ENCODE measurements at places on chromosomes 11 and 22.
A peak's percentile ranks its signal among the peaks of the same experiment; 100 is the strongest.

GRCh38 chr11:95659088-95659487 lies 130.5 kb downstream of the FAM76B start:
- DNase-seq, result no peak

DNA sequence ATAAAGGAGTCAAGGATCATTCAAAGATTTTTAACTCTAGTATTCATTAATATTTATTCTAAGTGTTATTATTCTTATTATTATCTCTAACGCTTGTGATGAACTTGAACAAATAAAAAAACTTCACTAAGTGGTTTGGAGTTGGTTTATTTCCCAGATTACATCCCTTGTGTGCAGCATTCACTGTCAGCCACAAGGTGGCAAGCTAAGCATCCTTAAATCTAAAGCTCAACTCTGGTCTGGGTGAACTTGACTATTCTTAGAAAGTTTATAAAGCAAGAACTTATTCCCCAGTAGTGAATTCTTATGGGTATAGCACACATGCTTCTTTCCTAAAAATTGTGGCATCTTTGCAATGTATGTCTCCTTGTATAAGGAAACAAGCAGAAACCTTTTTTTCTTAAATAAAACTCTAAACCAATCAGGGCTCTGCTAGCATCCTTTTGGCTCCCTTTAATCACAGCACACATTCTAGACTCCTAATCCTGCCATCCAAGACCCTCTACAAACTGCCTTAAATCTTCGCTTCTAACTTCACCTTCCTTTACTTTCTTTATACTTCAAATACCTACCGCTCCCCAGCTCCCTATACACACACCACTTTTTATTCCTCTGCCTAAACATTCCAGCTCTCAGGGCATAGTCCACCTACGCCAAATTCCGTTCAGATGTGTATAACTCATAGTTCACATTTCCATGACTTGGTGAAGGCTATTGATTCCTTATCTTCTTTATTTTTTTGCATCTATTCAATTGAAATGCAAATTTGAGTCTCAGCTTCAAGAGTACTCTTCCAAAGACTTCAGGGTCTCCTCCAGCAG lies 1068.8 kb downstream of the DLG2 start:
- peak; percentile 72 for DNase-seq

GRCh38 chr22:39253435-39254070 lies 8.8 kb upstream of the PDGFB start:
- peak; percentile 52 for DNase-seq

GRCh38 chr11:48101958-48102357 lies 114.7 kb upstream of the OR4B1 start:
- no peak for DNase-seq

DNA sequence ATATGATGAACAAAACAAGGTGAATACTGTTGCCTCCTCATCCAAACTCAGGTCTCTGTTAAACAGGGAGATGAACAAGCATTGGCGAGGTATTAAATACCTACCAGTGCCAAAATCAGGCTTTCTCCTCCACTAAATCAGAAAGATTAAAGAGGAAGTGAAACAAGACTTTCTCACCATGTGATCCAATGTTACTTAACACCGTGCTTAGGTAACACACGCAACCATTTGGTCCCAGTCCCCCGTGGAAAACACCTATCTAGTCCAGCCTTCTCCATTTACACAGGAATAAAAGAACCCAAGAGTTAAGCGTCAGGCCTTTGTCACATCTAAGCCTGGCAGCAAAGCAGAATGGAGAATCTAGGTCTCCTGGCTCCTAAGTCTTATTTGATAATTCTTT lies 34.5 kb downstream of the TENM4 start:
- no peak for DNase-seq

DNA sequence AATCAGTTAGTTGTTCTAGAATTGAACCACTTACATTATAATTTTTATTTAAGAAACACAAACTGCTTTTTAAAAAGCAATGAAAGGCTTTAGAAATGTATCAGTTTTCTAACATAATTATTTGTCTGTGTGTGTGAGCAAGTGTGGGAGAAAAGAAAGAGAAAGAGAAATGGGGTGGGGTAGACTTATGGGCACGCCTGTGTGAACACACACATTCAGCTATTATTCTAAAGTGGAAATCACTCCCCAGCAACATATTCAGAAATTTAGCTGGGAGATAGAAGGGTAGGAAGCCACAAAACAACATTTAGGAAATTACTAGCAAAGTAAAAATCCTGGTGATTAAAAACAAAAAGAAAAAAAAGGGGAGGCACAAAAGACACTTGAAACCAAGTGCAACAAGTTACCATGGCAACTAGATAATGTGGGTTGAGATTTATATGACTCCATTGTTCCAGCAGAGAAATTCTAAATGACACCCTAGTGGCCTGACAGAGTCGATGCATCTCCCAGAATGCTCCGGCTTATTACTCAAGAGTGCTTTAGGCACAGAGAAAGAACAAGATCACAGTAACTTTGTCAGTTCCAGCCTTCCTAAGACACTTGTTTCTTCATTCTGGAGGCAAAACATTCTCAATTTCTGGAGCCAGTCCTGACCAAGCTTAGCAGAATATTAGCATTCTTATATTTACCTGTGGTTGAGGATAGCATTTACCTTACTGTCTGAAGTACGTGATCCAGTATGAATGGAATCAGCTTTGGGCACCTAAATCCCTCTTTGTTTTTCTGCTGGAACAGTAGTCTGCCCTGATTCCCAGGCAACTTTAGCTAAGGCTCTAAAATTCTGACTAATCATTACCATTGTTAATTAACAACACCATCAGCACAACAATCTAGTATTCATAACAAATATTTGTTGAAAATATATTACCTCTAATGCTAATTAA lies 444.4 kb downstream of the DLG2 start:
- DNase-seq, result peak; percentile 63

DNA sequence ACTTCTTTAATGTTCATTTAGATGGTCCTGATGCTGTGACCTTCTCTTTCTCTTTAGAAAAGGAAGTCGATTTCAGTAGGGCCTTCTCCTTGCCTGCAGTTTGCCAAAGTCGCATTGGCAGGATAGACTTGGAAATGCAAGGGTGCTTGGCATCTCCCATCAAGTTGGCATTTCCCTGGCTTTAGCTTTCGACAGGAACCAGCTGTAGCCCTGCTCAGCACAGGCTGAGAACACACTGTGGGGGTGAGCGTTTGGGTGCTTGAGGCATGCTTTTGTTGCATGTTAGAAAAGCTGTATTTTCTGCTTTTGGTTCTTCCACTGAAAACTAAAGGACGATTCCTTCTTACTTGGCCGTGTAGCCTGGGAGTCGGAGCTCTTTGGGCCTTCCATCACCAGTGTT lies 37.7 kb downstream of the LDLRAD3 start:
- no peak for DNase-seq

GRCh38 chr11:16985297-16985696 lies 28.9 kb downstream of the PLEKHA7 start:
- no peak for DNase-seq

DNA sequence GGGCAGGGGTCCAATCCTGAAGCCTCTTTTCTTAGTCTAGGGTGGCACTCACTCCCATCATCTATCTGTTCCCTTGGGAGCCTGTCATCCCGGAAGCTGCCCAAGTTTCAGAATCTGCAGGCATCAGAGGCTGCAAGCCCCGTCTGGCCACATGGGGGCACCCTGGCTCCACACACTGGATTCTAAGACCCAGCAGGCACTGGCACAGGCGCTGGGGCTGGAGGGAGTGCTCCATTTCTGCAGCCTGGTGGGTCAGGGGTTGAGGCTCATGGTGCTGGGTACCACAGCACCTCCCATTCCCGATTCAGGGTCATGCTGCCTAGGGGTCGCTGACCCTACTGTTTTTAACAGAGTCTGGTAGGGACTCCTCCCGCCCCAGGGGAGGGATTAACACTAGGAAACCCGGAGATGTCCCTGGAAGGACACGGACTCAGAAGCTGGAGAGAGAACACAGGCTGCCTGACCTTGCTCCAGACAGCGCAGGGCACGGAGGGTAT lies 243.9 kb upstream of the SYN3 start:
- peak; percentile 92 for DNase-seq

GRCh38 chr11:26194881-26195280 lies 137.0 kb upstream of the ANO3 start:
- DNase-seq, result no peak

DNA sequence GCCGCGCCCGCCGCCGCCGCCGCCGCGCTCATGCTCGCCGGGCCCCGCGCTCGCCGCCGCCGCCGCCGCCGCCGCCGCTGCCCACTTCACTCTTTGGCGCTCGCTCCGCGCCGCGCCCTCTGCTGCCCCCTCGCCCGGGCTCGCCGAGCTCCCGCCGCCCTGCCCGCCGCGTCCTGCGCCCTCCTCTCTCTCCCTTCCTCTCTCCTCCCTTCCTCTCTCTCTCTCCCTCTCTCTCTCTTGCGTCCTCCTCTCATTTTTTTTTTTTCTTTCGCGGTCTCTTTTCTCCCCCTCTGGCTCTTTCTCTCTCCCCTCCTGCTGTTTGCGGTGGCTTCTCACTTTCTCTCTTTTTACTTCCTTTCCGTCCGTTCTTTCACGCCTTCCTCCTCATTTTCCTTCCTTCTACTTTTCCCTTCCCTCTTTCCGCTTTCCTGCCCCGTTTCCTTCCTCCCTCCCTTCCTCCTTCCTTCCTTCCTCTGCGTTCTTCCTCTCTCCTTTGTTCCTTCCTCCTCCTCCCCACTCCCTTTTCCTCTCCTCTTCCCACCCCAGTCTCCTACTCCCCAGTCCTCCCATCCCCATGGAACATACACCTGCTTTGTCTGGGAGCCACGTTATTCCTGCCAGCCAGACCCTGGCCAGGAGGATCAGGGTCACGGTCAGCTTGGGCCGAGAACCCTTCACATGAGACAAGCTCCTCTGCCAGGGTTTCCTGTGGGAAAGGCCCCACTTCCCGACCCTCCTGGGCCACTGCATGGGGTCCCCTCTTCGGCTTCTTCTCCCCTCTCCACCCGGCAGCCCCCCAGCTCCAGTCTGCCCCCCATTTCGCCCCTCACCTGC lies 19.3 kb upstream of the SHISAL1 start:
- DNase-seq, result peak; percentile 80

DNA sequence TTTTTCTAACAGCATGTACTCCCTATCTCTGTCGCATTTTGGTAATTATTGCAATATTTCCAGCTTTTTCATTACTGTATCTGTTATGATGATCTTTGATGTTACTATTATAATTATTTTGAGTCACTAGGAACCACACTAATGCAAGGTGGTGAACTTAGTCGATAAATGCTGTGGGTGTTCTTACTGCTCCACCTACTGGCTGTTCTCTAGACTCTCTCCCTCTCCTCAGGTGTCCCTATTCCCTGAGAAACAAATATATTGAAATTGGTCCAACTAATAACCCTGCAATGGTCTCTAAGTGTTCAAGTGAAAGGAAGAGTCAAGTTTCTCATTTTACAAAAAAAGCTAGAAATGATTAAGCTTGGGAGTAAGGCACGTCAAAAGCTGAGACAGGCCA lies 10.5 kb downstream of the ARL14EP start:
- no peak for DNase-seq

DNA sequence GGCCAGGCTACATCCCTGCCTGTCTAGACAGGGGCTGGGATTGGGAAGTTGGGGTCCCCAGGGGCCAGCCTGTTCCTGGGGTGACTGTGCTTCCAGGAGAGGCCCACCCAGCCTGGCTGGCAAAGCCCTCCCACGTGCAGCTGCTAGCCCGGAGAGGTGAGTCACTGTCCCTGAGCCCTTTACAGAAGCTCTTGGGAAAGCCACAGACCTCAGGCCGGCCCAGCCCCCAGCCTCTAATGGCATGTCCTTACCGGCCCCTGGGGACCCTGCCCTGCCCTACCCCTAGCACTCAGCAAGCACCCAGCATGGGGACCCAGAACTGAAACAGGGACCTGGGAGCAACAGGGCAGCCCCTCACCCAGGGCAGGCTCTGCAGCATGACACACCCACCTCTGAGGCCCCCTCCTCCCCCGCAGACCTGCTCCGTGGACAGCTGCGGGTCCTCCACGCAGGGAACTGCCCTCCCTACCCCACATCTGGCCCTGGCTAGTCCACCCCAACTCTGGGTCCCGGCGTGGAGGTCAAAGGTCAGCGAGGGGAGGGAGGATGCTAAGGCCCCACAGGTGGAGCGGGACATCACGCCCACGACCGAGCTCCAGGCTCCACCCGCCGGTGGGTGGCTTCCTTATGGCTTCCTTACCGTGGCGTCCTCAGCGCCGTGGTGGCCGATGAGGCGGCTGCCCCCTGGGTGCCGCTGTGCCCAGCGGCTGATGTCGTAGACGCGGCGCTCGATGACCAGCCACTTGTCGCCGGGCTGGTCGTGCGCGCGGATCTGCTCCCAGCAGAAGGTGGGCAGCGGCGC lies 615 bp downstream of the FADS3 start:
- peak; percentile 74 for DNase-seq

- DNase-seq, result peak; percentile 25
Measured at GRCh38 chr11:63639199-63639832, 25.1 kb upstream of the PLAAT3 start.

DNA sequence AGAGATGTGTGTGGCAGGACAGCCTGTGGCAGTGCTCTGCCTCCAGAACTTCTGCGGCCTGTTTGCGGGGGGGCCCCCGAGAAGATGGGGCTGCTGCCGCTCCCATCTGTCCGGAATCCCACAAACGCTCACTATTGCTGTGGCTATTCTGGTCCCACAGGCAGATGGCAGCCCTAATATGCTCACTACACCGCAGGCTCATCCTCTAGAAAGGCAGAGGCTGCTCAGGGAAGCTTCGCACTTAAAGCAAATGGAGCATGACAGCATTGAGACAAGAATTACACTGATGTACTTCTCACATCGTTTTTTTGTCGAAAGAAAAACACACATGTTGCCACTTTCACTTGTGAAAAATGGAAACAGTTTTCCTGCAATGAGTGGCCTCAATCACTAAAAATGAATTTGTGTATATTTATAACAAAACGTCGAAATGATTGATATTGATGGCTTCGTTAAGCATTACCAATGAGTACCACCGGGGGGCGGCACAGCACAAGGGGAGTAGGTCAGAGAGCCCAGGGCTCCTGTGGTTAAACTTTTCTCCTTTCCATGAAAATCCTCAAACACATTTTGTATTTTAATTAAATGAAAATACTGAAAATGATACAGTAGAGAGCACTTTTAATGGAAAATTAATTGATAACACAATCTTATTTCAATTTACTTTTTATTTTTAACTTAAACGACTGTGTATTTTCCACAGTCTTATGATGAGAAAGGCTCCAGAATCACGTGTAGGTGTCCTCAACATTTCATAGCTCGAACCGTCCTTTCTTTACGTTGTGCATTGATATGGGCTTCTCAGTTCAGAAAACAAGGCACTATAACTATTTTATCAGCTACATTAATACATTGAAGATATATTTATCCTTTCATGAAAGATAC lies 69.1 kb downstream of the CTTN start:
- DNase-seq, result peak; percentile 90

- DNase-seq, result no peak
Measured at GRCh38 chr11:120383518-120384155, 47.4 kb downstream of the ARHGEF12 start.

DNA sequence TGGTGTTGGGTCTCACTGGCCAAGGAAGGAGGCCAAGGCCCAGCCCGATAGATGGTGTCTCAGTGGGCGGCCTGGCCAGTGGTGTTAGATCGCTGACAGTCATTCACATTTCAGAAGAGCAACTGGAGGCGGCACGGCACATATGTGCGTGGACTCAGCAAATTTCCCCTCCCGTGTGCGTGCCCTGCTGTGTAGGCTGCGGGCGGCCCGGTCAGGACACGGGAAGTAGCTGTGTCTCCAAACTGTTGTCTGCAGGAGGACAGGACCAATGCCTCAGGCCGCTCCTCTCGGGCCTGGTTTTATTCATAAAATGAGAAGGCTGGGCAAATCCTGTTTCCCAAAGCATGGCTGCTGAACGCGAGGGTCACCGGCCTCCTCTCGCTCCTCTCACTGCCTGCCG lies 711.7 kb downstream of the BRD1 start:
- DNase-seq, result no peak

- DNase-seq, result no peak
Measured at GRCh38 chr22:27296091-27296675, 505.4 kb downstream of the MN1 start.

- DNase-seq, result no peak
Measured at GRCh38 chr11:36240173-36240572, 49.1 kb downstream of the COMMD9 start.

Data from eye (tissue), 1 donor.